GM13977 (cell line): ENCODE measurements at places on chromosomes 6 and 20.

DNA sequence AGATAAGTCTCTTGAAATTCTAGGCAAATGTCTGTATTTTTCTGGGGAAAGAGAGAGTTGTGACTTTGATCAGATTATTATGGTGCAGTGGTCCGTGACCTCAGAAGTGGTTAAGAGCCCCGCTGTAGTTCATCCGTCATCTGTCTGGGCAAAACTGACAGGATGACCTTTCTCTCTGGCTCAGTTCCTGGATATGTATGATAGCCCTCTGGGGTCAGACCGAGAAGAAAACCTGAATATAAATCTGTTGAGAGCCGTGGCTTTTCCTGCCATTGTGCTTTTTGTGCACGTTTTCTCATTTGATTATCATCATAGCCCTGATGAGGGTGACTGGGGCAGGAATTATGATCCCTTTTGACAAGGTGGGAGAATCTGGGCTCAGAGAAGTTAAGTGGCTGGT lies 26.5 kb downstream of the GHRH start:
- no peak for DNase-seq

DNA sequence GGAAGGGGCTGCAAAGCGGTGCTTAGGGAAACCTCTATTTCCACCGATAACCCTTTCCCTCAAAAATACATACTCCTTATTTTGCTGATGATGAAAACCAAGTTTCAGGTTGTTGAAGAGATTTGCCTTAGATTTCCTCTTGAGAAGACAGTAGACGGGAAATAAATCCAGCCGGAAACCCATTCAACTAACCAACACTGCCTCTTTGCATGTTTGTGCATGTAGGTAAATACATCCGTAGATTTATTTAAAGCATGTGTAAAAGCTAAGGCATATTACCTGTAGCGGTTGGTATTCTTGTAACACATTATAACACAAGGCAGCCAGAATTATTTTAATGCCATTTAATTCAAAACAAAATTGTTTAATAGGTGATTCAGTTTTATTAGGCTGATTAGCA lies 136.3 kb upstream of the SLC22A23 start:
- no peak for DNase-seq

DNA sequence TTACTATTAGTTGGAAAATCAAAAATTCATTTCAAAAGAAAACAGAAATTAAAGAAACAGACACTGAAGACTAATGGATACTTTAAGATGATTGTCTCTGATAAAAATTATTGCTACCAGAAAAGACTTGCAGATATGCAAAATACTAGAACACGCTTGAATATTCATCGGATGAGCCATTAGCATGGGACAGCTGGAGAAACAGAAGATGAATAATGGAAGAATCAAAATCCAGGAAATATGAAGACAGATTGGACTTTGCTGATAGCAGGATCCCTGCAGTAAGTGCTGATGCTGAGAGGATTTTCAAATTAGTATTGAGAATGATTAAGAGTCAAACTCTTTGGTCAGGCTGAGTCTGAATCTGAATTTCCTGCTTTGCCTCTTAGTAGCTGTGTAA lies 169.4 kb downstream of the EYS start:
- no peak for DNase-seq

DNA sequence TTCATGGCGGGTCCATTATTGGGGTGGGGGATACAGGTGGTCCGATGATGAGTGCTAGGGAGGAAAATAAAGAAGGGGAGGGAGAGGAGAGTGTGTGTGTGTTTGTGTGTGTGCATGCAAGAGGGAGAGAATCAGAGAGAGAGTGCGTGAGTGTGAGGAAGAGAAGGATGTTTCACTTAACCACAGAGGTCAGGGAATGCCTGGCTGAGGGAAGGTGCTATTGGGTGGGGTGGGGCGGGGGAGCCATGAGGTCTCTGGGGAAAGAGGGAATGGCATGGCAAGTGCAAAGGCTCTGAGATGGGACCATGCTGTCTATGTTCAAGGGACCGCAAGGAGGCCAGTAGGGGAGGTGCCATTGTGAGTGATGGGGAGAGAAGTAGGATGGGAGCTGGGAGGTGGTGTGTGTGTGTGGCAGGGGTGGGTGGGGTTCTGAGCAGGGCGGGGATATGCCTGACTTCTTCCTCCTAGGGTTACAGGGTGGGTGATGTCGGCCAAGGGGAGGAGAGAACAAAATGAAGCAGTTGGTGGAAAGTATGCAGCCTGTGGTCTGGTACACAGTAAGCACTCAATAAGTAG lies 23.0 kb downstream of the CEBPB start:
- DNase-seq, result no peak

- DNase-seq, result no peak
Observed at GRCh38 chr6:158270389-158271127, 41.7 kb upstream of the TULP4 start.

- DNase-seq, result no peak
Observed at GRCh38 chr6:130671577-130671976, 155.6 kb upstream of the SMLR1 start.

GRCh38 chr20:22791396-22791795 lies 207.0 kb upstream of the FOXA2 start:
- no peak for DNase-seq

GRCh38 chr6:53263917-53264316 lies 84.8 kb downstream of the ELOVL5 start:
- DNase-seq, result no peak

- no peak for DNase-seq
Observed at GRCh38 chr20:62914970-62915457, 11.3 kb downstream of the DIDO1 start.

DNA sequence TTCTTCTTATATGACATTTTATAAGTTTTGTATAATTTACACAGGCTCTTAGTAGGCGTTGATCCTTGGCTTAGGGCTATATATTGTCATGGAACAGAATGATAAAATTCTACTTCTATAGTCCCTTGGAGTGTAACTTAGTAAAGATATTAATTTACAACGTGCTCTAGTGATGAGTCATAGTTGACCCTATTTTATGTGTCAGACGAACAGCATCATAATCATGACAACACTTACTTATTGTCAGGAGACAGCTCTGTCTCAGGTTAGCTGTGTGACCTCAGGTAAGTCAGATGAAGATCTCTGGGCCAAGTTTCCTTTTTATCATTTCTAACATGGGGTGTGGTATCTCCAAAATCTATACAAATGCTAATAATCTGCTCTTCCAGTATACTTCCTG lies 473.5 kb downstream of the UTRN start:
- DNase-seq, result no peak

GRCh38 chr20:10877342-10877741 lies 203.5 kb upstream of the JAG1 start:
- DNase-seq, result no peak

DNA sequence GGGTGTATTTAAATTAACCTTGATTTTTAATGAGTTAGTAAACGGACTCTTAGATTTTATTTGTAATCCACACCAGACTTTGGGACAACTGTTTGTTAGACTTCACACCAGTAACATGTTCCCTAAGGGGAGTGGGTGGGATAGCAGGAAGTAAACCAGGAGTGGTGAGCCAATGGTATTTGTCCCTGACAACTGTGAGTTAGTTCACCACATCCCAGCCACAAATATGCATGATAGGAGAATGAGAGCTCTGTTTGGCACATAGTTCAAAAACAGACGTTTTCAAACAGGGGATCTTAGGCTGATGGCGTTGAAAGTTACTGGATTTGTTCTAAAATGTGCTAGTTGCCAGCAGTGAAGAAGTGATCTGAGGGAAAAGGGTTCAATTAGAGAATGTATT lies 18.7 kb upstream of the COL10A1 start:
- no peak for DNase-seq

DNA sequence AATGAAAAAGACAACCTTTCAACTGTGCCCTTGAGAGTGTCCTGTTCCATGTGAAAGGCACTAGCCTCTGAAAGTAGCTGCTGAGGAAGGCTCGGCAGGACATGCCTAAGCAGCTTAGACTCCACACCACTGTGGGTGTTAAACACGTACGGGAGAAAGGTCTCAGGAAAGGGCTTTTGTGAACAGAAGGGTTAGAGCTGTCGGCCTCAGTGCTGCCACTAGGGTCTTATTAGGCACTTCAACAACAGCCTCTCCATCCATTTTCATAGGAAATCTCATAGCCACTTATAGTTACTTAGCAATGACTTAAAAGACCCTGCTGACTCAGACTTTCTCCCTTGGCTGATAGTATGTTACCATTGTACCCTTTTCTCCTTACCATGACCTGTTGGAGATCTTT lies 662.8 kb downstream of the TBC1D32 start:
- no peak for DNase-seq
